ENCODE measurements at places on chromosomes 3 and 15.

- DNase-seq = no peak
Observed at GRCh38 chr15:81394603-81395002, 20.6 kb upstream of the TMC3 start.

- no peak for DNase-seq
Observed at GRCh38 chr3:156017352-156018030, 102.9 kb upstream of the KCNAB1 start.

- no peak for DNase-seq
Observed at GRCh38 chr3:79038057-79038456, 729.7 kb downstream of the ROBO1 start.

DNA sequence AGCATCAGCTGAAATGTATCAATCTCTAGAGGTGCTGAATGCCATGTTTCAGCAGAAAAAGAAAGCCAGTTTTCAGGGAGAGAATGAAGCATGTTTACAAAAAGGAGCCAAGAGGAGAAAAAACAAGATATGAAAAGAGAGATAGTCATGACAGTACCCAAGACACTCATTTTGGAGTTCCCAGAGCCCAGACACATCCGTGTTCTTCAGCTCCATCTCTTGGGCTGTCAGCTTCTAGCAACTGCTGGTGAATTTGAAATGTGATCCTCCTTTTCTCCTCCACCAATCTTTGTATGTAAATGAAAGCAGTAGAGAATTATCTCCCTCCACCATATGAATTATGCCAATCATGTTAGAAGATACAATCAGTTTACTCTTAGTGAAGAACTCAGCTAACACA lies 93.0 kb upstream of the SLC25A36 start:
- DNase-seq = no peak

DNA sequence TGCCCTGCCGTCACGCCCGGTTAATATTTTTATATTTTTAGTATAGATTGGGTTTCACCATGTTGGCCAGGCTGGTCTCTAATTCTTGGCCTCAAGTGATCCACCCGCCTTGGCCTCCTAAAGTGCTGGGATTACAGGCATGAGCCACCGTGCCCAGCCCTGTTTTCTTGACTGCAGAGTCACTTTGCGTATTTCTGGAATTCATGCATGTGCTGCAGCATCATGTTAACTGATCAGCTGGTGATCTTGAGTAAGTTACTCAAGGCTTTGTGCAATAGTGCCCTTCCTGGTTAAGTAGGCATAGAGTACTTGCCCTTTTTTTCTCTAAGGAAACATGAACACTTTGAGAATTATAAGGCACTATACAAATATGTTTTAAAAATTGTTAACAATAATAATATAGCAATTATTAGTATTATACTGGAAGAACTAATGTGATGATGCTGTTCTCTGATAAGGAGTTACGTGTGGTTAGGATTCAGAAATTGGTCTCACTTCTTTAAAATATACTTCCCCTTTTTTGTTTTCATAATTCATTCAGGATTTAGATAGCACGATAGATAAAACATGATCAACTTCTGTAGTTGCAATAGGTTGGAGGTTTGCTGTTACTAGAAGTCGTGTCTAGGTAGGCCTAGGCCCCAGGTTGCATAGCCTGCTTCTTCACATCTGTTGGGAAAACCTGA lies 33.6 kb downstream of the GPR171 start:
- DNase-seq = no peak

- no peak for DNase-seq
Observed at GRCh38 chr15:89101302-89102193, 13.3 kb downstream of the ABHD2 start.

- no peak for DNase-seq
Observed at GRCh38 chr3:94127115-94127514, 64.3 kb downstream of the NSUN3 start.

GRCh38 chr3:53629402-53629723 lies 135.0 kb downstream of the CACNA1D start:
- no peak for DNase-seq

DNA sequence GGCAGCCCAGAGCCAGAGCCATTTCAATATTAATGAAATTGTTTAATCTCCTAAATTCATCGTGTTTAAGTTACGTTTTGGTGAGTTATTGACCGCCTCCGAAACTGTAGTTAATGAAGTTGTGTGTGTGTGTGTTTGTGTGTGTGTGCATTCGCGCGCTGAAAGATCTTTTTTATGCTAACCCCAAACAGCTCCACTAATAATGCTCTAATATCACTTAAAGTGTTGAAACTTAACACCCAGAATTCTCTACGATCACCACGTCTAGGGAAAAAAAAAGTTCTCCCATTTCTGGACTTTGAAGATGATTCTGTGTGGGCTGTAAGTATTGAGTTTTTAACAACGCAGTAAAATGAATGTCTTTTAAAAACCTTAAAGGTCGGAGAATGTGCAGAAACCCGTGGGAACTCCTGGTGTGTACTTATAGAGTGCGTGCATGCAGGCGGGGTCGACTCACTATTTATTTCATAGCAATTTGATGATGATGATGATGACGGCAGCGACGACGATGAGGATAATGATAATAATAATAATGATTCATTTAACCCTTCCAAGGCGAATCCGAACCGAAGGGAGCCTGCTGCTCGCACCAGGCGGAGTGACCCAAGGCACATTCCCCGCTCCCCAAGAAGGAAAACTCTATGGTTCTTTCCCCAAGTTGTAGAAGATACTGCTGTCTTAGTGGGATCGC lies 1.4 kb upstream of the FOXB1 start:
- no peak for DNase-seq

- no peak for DNase-seq
Observed at GRCh38 chr15:52233405-52233804, 42.2 kb upstream of the GNB5 start.

GRCh38 chr3:141294848-141295247 lies 63.2 kb downstream of the PXYLP1 start:
- DNase-seq = no peak

- DNase-seq = no peak
Observed at GRCh38 chr3:78872195-78872594, 895.6 kb downstream of the ROBO1 start.

DNA sequence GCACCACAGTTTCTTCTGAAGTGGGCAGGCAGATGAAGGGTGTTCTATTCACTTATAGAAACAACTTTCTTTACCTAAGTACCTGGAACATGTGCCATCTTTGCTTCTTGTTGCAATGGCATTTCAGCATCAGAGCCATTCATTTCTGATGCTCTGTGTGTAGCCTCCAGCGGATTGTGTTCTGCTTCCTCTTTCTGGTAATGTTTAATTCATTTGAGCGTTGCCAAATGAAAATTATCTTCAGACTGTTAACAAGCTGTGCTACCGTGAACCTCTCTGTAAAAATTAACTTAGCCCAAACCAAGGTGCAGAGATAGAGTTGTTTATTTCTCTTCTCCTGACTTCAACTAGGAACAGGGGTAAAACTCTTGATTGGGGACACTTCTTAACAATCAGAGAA lies 302.0 kb downstream of the EDEM1 start:
- no peak for DNase-seq

DNA sequence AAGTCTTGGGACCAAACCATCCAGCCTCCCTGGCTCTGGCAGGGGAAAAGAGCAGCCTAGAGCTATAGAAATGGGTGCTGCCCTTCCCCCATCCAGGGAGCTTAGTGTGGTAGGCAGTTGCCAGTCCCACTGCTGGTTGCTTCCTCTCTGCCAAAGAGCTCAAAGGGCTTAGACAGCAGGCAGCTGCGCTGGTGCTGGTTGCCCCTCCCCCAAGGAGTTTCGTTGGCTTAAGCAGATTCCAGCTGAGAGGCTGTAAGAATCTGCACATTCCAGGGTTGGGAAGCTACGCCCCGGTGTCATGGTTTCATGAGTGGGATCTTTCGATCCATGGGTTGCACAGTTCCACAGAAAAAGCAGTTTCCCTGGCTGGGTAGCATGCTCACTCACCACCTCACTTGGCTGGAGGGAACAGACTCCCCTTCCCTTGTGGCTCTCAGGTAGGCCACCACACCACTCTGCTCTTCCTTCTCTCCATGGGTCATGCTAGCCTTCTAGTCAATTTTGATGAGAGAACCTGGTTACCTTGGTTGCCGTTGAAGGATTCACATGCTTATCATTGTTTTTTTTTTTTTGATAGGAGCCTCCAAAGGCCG lies 195.1 kb downstream of the EPHA6 start:
- DNase-seq = no peak

- no peak for DNase-seq
Observed at GRCh38 chr3:74646094-74646493, 31.6 kb upstream of the CNTN3 start.

GRCh38 chr3:113270068-113270467 lies 58.7 kb downstream of the BOC start:
- DNase-seq = no peak

DNA sequence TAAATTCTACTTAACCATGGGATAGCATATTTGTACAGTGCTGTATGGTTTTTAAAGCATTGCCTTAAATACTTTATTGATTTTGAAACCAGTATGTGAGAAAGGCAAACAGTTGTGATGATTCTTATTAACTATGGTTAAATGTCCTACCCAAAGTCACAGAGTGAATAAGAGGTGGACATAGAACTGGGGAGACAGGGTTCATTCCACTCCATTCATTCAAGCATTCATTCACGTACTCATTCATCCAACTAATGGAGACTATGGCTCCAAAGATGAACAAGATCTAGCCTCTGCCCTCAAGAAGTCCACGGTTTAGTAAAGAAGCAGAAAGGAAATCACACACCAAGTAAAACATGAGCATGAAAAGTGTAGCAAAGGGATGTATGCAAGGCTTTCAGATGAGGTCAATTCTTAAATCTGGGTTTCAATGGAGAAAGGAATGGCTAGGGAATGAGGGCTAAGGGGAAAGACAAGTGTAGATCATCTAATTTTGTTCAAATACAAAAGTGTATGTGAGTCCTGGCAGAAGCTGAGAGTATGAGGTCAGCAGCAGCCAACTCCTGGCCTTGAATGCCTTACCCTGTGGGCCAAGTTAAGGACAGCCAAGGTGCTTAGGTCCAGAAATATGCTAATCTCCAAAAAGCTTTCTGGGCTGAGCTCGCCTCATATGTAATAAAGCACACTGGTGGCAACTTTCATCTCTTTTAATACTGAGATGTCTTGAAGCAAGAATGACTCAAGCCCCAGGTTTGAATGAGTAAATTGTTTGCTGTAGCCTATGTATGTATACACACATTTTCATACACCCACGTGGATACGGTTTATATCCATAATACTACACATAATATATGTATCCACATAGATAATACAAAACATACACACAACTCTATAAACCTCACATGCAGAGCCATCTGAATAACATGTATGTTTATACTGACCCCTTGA lies 4.3 kb downstream of the TNIK start:
- no peak for DNase-seq

GRCh38 chr15:58518626-58519025 lies 86.8 kb downstream of the LIPC start:
- DNase-seq = no peak

GRCh38 chr15:74174958-74175253 lies 1.4 kb downstream of the ISLR start:
- DNase-seq = no peak

- no peak for DNase-seq
Observed at GRCh38 chr3:181290941-181291340, 301.4 kb upstream of the DNAJC19 start.

DNA sequence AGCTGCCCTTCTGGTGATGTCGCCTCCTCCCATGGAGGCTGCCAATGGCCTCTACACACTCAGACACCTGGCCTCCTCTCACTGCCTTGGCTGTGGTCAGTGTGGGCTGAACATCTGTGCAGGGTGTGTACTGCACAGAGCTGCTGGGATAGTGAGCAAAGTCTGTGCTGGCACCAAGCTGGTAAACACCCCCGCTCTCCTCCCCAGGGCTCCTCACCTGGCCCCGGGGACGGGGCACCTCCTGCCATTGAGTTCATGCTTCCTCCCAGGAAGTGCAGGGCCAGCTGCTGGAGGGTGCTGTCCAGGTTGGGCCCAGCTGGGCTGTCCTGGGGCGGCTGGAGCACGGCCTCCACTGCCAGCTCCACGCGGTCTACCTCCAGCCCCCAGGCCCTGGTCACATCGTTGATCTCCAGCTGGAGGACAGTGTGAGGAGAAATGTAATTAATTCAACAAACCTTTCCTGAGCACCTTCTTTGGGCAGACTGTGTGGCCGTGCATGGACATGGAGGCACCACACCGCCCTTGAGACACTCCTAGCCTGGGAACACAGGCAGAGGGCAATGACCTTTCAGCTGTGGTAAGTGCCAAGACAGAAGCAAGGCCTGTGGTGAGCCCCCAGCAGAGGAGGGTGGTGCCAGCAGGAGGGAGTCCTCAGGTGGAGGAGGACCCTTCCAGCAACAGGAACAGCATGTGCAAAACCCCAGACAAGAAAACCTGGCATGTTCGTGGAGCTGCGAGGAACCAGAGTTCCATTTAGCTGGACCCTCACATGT lies 6.8 kb downstream of the STOML1 start:
- no peak for DNase-seq

- no peak for DNase-seq
Observed at GRCh38 chr3:77244981-77245380, 205.1 kb downstream of the ROBO2 start.

- DNase-seq = no peak
Observed at GRCh38 chr3:15315003-15315402, 17.4 kb downstream of the SH3BP5 start.

- no peak for DNase-seq
Observed at GRCh38 chr3:69207031-69207430, 84.6 kb upstream of the LMOD3 start.

DNA sequence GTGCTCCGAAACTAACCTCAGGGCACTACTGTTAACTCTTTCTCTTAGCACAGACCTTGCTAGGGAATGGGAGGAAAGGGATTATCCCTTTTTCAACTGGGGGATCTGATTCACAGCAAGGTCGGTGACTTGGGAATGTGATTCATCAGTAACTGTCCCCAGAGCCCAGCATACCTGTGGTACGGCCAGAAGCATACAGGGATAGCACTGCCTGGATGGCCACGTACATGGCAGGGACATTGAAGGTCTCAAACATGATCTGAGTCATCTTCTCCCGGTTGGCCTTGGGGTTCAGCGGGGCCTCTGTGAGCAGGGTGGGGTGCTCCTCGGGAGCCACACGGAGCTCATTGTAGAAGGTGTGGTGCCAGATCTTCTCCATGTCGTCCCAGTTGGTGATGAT lies 2.3 kb downstream of the ACTC1 start:
- DNase-seq = no peak

GRCh38 chr3:160127308-160127707 lies 97.9 kb upstream of the C3orf80 start:
- no peak for DNase-seq

GRCh38 chr3:158267015-158267414 lies 157.1 kb downstream of the RSRC1 start:
- no peak for DNase-seq

DNA sequence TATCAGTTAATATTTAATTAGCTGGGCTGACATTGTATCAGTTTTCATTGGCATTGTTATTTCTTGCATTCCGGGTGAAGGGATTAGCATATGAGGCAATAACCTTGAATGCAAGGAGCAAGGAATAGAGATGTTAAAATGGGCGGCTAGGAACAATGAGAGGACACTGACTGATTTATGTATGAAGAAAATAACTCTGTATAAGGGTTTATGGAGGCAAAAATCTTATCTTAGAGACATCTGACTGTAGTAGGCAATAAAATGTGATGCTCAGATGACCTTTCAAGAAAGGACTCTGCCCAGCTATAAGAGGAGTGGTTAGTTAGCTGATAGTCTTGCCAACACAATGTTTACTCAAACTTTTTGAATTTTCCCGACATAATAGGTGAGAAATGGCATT lies 158.3 kb downstream of the EFHB start:
- DNase-seq = no peak
